AG10803 (cell line): ENCODE measurements at places on chromosomes 6 and 20.

DNA sequence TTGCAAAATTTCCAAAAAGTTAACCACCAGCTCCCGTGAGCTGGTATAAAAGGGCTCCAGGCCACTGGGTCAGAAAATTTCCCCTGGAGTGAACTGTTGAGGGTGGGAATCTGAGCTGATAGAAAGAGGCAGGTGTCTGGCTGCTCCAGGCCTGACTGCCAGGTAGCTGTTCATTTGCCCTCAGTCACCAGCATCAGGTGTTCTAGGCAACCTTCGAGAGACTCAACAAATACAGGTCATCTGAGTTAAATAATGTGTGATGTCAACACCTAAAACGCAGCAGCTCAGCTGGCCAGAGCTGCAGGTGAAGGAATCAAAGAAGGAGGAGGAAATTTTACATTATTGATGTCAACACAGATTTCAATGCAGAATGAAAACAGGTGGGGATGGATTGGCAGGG, 46.7 kb downstream of the KCNK5 start:
- DNase-seq, result no peak

DNA sequence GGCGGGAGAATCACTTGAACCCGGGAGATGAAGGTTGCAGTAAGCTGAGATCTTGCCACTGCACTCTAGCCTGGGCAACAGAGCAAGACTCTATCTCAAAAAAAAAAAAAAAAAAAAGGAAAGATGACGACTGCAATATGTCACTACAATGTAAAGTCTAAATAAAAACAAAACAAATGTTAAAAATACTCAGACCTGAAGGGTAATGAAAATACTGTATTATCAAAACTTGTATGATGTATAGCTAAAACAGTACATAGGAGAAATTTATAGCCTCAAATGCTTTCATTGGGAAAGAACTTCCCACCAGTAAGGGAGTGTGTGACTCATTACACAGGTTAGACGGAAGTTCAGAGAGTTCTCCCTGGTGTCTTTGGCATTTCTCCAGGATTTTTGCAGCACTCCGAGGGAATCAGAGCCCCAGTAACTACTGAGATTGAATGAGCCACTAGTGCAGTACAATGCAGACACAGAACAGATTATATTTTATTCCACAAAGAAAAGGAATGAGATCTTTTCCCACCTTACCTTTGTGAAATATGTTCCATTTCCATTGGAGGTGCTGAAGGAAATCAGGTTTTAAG, 12.5 kb upstream of the RALGAPB start:
- peak; percentile 51 for DNase-seq

GRCh38 chr6:53639520-53639919, 26.0 kb downstream of the KLHL31 start:
- no peak for DNase-seq

- peak; percentile 84 for DNase-seq
These were observed 58.8 kb upstream of the MAP7 start for GRCh38 chr6:136608991-136609390.

- no peak for DNase-seq
These were observed 80.4 kb downstream of the SULF2 start for GRCh38 chr20:47704746-47705496.

GRCh38 chr20:62879275-62880146, 17.9 kb upstream of the TCFL5 start:
- no peak for DNase-seq

DNA sequence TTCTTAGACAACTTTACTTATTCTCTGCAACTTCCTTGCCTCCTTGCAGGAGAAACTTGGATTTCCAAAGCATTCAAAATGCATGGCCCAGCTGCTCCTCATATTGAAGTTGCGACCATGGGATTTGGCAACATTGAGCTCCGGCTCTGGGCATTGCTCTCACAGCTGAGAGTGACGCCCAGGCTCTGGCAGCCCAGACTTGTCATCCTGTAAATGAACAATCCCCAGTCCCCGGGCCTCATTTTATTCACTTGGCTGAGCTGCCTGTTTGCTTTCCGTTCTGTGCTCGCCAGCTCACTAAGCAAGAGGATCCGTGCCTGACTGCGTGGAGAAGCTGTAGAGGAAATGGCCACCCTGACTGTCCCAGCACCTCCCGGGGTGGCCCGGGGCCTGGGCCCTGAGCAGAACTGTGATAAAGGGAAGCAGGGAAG, 119.5 kb upstream of the CD93 start:
- DNase-seq, result peak; percentile 68

GRCh38 chr20:38737887-38738286, 10.4 kb upstream of the ACTR5 start:
- no peak for DNase-seq

- DNase-seq, result no peak
These were observed 60.1 kb downstream of the TRIM38 start for GRCh38 chr6:26022737-26023136.

- DNase-seq, result no peak
These were observed 36.1 kb downstream of the EFCAB8 start for GRCh38 chr20:32894711-32895355.

DNA sequence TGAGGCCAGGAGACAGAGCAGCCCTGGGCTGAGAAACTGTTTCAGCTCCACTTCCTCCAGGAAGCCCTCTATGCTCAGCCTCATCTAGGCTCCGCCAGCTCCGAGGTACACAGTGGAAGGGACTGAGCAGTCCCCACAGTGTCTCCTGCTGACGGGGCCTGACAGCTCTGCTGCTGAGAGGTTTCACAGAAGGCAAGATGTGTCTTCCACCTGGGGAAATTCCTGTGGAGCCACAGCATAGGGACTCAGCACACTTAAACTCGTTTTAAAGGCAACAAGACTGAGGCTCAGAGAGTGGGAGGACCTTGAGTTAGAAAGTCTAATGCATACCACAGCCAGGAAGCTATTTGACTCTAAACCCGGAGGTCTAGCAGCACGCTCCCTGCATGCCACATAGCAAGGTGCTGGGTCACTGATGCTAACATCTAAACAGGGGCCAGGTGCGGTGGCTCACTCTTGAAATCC, 6.8 kb downstream of the ADA start:
- DNase-seq, result no peak

DNA sequence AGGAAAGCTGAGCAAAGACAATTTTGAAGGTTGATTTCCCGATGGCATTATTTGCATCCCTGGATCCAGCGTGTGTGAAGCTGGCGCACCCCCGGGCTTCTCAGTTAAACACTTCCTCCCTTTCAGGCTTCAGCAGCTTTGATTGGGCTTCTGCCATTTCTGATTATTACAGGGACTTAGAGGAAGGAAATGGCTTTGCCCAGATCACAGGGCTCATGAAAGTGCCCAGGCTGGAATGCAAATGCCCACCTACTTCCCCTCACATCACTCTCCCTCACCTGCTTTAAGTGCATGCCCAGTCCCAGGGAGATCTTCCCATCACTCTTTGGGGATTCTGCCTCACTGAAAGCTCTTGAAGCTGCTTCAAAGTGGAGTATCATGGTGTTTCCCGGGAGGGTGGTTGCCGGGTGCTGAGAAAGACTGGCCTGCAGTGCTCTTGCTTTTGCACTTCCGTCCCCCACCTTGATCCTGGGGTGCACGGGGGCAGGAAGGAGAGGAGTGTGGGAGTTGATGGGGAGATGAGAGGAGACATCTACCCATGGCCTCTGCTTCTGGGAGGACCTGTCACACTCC, 28.3 kb downstream of the PHACTR3 start:
- DNase-seq, result no peak

- no peak for DNase-seq
These were observed 94.4 kb upstream of the HS3ST5 start for GRCh38 chr6:114437235-114437634.

DNA sequence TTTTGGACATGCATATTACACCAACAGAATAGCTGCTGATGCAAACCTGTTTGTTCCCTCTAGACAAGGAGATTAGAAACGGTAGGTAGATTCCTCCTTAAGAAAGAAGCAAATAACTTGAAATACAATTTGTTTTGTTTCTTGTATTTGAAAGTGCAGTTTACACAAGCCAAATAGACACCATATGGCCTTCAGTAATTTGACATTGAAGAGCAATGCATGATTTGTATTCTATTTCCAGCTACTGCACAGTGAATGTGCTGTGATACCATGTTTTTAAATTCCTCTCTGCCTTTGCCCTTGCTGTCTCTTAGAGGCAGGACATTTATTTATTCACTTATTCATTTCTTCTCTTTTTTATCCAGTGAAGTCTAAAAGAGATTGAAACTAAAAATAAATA, 31.9 kb upstream of the ANKEF1 start:
- DNase-seq, result no peak

- no peak for DNase-seq
These were observed 24.5 kb upstream of the CD83 start for GRCh38 chr6:14092838-14093789.

GRCh38 chr6:155771822-155772221, 316.2 kb upstream of the NOX3 start:
- DNase-seq, result no peak

DNA sequence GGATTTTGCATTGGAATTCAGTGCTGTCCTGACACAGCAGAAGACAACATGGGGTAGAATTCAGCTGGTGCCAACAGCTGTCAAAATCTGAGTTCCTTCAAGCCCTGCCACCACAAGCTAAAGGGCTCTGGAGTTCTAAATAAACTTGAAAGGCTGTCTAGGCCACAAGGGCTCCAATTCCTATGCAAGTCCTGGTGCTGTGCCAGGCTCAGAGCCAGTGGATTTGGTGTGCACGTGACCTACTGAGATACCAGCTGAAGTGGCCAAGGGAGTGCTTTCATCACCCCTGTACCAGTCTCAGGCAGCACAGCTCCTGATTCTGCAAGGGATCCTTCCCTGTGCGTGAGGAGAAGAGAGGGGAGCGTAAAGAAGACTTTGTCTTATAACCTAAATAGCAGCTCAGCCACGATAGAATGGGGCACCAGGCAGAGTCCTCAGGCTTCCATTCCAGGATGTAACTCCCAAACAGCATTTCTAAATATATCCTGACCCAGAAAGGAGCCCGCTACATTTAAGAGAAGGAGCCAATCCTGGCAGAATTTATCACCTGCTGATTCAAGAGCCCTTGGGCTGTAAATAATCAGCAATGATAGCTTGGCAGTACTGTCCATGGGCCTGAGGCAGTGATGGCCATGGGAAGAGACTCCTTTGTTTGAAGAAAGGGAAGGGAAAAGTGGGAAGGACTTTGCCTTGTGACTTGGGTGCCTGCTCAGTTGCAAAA, 881.2 kb upstream of the EPHA7 start:
- no peak for DNase-seq

- no peak for DNase-seq
These were observed 2.1 kb upstream of the OSBPL2 start for GRCh38 chr20:62236200-62236599.

DNA sequence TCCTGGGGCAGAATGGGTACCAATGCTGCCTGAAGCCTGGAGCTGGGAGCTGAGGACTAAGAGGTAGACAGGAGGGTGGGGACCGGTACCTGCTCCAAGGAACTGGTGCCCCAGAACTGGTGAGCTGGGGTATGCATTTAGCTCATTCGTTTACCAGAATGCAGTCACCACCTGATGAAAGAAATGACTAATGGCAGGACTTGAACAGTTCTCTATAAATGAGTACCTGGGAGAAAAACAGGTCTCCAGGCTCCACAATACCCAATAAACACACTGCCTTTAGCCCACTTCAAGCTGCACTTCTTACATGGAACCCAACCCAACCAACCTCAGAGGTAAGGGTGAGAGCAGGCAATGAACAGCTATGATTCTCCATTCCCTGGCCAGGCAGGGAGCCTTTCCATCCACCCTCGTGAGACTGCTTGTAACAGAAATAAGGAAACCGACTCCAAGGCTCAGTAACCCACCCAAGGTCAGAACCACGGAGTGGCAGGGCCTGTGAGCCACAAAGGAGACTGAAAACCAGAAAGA, 15.4 kb downstream of the FKBP1A start:
- DNase-seq, result no peak

- no peak for DNase-seq
These were observed 43.5 kb upstream of the SCAF8 start for GRCh38 chr6:154689493-154690255.

DNA sequence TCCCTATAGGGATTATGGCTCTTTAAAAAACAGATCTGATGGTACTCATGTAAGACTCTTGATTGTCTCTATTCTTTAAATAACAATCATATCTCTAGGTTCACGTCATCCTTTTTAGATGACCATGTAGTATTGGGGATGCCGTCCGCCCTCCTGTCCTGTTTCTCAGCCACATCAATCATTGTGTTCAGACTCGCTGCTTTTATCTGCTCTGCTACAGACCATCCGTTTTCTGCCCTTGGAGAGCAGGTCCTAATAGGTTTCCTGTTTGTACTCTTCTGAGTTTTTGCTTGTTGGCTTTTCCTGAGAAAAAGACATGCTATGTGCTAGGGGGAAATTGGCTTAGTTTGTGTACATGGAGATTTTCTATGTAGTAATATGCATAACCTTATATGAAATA, 76.8 kb downstream of the SASH1 start:
- no peak for DNase-seq
